CD4-positive, alpha-beta T cell (primary cell): ENCODE measurements at places on chromosomes 7 and 10.

DNA sequence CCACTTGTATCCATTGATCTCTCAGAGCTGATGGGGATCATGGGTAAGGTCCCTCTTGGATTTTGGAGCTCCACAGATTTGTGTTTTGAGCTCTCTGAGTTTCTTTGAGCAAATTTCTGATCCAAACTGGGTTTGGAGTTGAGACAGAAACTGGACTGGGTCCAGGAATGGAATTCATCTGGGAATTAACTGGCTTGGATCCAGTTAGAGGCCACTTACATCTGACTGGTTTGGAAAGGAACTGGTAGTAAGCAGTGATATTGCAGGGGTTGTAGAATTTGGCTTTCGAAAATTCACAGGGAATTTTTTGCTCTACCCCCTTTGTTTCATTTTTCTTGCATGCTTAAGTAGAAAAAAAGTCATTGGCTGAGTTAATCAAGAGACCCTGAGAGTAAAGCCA lies 245.6 kb downstream of the SEMA3D start:
- no peak for DNase-seq

GRCh38 chr10:49177391-49178355 lies 10.5 kb downstream of the TMEM273 start:
- DNase-seq, result no peak

DNA sequence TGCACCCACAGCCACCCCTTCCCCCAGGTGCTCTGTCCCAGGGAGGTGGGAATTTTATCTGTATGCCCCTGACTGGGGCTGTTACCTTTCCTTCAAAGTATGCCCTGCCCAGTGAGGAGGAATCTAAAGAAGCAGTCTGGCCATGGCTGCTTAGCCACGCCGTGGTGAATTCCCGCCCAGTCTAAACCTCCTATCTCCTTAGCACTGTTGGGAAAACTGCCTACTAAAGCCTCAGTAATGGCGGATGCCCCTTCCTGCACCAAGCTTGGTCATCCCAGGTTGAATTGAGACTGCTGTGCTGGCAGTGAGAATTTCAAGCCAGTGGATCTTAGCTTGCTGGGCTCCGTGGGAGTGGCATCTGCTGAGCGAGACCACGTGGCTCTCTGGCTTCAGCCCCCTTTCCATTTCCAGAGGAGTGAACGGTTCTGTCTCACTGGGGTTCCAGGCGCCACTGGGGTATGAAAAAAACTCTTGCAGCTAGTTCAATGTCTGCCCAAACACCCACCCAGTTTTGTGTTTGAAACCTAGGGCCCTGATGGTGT lies 87.2 kb downstream of the ABCC2 start:
- DNase-seq, result no peak

DNA sequence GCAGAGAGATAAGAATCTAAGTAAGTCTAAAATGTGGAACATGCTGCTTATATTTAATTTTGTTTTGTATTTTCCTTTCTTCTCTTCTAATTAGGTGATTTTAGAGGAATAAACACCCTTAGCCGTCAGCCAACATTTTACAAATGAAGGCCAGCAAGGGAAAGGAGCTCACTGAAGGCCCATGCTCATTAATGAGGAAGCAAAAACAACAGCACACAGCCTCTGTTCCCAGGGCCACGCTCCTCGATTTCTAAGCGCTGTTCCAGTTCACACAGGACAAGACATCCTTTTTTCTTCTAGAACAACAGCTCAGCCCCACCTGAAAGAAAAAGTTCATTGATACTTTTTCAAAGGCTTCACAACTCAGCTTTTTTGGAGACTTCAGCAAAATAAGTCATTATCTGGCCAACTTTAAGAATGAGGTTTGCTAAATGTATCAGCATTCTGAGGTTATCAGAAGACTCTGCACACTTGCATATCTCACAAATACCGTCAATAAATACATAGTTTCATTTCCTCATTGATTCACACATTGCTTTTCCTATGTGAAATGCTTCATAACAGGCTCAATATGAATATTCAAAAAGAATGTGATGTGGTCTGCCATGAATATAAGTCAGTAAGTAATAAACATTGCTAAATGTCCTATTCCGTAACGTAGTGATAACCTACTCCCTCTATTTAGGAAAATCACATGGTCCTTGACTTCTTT lies 34.8 kb upstream of the SFMBT2 start:
- DNase-seq, result no peak

DNA sequence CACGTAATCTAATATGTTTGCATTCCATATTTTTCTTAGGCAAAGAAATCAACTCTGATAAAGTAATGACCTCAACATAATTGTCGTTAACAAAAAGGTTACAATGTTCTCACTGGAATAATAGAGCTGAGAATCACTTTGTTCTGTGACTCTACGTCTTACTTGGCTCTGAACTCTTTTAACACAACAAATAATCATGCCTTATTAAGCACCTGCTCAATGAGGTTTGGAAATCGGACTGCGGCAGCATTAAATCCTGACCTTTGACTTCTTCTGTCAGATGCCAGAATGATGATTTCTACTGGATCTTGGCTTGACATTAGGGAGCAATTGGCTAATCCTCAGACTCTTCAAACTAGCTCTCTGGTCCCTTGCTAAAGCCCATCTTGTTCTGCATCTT lies 233.6 kb downstream of the SEMA3D start:
- no peak for DNase-seq

DNA sequence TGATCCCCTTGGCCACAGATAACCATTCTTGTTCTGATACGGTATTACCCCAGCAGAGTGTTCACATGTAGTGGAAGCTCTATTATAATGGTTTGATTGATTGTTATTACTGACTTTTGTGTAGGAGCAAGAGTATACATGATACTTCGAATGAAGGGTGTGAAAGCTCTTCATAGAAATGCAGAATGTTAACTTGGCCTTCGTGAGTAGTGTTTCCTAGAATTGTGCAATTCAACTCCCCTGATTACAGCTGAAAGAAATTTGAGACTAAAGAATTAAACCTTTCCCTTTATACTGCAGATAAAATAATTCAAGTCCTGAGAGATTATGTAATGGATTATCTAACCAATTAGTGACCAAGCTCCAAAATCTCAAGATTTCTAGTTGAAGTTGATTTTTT lies 38.2 kb downstream of the MKLN1 start:
- DNase-seq, result no peak

GRCh38 chr7:149599636-149600206 lies 102.1 kb upstream of the ZNF746 start:
- DNase-seq, result peak; percentile 54

GRCh38 chr7:113143486-113144257 lies 25.3 kb upstream of the SMIM30 start:
- DNase-seq, result no peak

GRCh38 chr10:33257439-33258080 lies 76.9 kb downstream of the NRP1 start:
- no peak for DNase-seq

GRCh38 chr7:94510582-94511496 lies 1.2 kb downstream of the CASD1 start:
- peak; percentile 68 for DNase-seq

- no peak for DNase-seq
Measured at GRCh38 chr10:34629084-34629483, 186.0 kb downstream of the PARD3 start.

DNA sequence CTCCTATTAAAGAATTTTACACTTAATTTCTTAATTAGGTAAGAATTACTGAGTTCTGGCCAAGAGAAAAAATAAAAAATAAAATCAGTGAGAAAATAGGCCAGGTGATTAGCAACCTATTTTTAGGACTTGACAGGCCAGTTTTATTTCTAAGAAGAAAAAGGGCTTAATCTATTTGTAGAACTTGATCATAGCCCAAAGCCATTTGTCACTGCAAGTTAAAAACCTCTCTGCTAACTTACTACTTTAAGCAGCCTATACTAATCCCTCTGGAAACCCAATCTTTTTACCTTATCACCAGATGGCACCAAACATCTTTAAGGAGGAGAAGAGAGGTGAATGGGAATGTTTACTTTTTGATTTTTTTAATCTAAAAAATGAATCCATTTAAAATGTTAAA lies 222.1 kb upstream of the RHOBTB1 start:
- no peak for DNase-seq

GRCh38 chr7:151166629-151167196 lies 781 bp downstream of the GBX1 start:
- no peak for DNase-seq

GRCh38 chr7:105011141-105011830 lies 2.7 kb upstream of the KMT2E start:
- no peak for DNase-seq

GRCh38 chr10:30556189-30556588 lies 73.4 kb downstream of the LYZL2 start:
- DNase-seq, result no peak

DNA sequence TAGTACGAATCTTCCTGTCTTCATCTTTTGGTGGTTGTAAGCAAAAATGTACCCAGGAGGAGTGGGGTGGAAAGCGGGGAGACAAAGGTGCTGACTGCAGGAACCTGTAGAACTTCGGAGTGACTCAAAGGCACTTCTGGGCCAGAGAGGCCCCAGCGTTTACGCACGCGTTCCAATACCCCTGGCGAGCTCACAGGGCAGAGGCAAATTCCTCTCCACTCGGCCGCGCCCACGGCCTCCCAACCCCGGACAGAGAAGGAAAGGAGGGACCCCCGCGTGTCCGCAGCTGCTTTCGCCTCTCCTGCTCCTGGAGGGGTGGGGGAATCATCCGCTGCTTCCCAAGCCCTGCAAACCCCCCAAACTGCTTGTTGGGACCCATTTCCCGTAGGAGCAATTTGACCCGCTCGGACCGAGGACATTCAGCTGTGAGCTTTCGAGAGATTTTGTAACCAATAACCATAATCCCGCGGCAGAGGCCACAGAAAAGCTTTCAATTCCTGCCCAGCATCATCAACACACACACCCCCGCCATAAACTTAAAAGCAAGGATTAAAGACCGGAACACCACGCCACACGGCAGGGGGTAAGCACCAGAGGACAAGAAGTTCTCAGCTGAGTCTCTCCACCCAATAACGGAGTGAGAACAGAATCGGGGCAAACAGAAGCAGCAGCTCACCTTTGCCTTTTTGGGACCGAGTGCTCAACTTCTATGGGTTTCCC lies 2.3 kb downstream of the IGF2BP3 start:
- DNase-seq, result no peak

GRCh38 chr7:78095549-78095948 lies 297.0 kb downstream of the PHTF2 start:
- DNase-seq, result no peak

GRCh38 chr7:47283497-47284131 lies 298.3 kb downstream of the TNS3 start:
- no peak for DNase-seq

DNA sequence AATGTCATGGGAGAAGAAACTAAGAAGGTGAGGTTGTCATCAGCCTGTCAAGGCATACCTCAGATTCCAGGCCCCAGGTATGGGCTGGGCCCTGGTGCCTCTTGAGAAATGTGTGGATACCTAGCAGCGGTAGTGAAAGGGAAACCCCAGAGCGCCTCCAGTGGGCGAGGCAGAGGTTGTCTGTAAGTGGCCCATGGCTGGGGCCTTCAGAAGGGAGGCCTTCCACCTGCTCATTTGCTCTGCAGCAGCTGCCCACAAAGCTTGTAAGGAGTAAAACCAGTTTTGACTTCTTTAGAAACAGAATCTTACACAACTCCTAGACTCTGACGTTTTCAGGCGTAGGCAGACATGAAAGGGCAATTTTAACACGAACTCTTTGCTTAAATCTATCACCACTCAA lies 509.9 kb downstream of the PARD3 start:
- DNase-seq, result no peak

DNA sequence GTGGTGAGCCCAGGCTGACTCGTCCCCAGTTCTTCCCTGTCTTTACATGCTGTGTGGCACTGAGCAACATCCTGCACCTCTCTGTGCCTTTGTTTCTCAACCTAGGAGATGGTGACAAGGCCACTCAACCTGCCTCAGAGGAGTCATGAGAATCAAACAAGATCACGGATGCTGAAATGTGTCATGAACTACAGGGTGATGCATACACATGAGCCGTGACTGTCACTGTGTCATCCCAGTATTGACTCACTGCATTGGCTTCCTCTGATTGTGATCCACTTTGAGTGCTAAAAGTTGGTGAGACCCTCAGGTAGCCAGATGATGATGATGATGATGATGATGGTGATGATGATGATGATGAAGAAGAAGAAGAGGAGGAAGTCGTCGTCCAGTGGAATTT lies 11.5 kb downstream of the C10orf71 start:
- DNase-seq, result no peak

DNA sequence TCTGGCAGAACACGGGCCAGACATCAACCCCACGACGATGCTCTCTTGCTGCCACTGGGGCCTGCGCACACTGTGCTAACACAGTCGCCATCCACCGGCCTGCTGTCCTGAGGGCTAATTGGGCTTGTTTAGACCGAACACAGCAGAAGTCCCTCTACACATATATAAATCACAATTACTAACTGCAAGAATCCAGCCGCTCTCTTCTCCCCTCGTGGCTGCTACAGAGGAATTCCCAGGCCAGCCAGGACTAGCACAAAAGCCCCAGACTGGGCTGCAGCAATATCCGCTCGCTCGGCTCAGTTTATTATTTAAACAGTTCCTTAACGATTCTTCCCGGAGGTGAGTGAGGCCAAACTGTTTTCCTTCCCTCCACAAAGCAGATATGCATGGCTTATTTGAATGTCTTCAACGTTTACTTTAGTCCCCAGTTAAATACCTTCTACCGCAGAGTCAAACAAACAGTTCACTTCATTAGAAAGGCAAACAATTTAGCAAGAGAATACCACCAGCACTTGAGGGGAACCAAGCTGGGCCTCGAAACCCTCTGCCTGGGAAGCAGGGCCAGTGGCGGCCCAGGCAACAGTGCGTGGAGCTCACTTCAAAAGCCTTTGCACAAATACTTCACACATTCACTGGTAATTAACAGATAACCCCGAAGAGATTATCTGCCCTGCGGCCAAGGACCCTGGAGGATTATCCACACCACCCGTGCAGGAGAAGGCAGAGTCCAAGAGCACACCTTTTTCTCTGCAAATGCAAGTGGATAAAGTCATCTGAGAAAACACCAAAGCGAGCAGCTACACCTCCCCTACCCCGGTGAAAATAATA lies 145.3 kb downstream of the GLI3 start:
- DNase-seq, result no peak

DNA sequence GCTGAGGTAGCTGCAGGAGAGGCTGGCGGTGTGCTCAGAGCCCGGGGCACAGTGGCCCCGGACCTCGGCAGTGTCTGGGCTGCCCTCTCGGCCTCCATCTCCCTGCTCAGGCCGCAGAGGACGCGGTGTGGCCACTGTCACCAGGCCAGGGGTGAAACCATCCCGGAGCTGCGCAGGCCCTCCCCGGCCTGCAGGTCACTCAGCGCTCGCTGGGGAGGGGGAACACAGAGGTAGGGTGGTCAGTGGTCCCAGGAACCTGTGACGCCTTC lies 49.8 kb upstream of the DAGLB start:
- DNase-seq, result no peak

GRCh38 chr7:16648551-16648950 lies 2.6 kb downstream of the BZW2 start:
- DNase-seq, result no peak

DNA sequence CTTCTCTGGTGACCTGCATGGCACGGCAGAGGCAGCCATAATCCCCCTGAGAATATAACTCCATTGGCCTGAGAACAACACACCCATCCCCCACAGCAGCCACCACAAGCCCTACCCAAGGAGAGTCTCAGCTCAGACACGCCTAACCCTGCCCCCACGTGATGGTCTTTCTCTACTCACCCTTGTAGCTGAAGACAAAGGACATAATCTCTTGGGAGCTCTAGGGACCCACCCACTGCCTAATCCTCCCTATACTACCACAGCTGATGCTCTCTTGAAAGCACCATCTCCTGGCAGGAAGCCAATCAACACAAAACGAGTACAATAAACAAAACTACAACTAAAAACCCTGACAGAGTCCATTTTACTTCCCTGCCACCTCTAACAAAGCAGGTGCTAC lies 30.7 kb upstream of the HPSE2 start:
- DNase-seq, result no peak
